ENCODE measurements at places on chromosomes 13 and 19. TPM values are rescaled to one million over a fixed set of nuclear protein-coding genes. Genes with fewer than 3 reads are reported as not detected.
A peak's percentile ranks its signal among the peaks of the same experiment; 100 is the strongest.

Gene VSTM1
- not detected for total RNA-seq

Gene LAIR1
- 1.5 TPM for total RNA-seq

Gene SLC25A42
- total RNA-seq: 2.5 TPM

Gene ZNF541
- total RNA-seq: 0.08 TPM

Gene SYDE1
- total RNA-seq: 2.4 TPM

Gene ERICH4
- total RNA-seq: not detected

Gene LYPD5
- total RNA-seq: 18.0 TPM

Gene DAND5
- total RNA-seq: not detected

Gene DENND1C
- total RNA-seq: 1.3 TPM

Gene LILRA1
- 0.16 TPM for total RNA-seq

DNA sequence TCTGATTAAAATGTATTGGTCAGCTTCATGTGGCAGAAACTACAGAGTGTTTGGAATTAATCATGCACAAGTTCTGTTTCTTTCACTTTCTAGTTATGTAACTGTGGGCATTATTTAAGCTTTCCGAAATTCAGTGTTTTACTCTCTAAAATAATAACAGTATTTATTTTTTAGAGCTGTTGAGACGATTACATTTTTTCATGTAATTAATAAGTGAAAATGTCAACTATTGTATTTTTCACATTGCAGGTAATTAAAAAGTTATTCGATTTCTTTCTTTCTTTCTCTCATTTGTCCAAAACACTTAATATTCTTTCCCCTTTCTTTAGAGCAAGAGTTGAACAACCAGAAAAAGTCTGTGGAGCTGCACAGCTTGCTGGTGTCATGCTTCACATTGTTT is 559.4 kb upstream of the PCDH20 start:
- no peak for ATAC-seq

DNA sequence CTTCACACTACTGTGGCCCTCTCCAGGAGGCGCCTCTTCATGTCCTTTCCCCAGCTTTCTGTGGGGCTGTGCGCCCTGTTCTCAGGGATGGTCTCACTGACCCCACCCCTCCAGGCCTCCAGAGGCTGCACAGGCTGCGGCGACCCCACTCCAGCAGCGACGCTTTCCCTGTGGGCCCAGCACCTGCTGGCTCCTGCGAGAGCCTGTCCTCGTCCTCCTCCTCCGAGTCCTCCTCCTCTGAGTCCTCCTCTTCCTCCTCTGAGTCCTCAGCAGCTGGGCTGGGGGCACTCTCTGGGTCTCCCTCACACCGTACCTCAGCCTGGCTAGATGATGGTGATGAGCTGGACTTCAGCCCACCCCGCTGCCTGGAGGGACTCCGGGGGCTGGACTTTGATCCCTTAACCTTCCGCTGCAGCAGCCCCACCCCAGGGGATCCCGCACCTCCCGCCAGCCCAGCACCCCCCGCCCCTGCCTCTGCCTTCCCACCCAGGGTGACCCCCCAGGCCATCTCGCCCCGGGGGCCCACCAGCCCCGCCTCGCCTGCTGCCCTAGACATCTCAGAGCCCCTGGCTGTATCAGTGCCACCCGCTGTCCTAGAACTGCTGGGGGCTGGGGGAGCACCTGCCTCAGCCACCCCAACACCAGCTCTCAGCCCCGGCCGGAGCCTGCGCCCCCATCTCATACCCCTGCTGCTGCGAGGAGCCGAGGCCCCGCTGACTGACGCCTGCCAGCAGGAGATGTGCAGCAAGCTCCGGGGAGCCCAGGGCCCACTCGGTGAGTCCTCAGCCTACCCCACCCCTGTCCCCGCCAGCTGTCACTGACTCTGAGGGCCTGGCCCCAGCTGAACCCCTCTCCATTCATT is 11.2 kb downstream of the ARHGAP33 start:
- no peak for ATAC-seq

DNA sequence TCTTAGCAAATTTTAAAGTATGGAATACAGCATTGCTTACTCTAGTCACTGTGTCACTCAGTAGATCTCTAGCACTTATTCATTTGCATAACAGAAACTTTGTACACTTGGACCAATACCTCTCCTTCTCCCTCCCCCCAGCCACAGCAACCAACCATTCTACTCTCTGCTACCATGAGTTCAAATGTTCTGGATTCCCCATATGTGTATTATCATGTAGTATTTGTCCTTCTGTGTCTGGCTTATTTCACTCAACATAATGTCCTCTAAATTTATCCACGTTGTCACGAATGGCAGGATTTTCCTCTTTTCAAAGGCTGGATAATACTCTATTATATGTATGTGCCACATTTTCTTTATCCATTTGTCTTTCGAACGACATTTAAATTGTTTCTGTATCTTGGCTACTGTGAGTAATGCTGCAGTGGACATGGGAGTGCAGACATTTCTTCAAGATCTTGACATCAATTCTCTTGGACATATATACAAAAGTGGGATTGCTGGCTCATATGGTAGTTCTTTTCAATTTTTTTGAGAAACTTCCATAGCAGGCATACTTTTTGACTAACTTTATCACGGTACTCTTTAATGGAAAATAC is 184.5 kb upstream of the SOX21 start:
- ATAC-seq: no peak

DNA sequence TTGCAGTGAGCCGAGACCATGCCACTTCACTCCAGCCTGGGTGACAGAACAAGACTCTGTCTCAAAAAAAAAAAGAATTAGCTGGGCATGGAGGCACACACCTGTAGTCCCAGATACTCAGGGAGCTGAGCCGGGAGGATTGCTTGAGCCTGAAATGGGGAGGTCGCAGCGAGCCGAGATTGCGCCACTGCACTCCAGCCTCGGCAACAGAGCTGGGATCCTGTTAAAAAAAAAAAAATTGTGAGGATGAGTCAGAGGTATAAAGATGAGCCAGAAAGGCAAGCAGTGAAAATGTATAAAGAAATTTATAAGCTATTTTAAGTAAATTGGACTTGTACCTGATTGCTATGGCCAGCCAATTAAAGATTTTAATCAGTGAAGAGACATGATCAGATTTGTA is 21.1 kb downstream of the KBTBD6 start:
- ATAC-seq: peak; percentile 23

- peak; percentile 83 for ATAC-seq
These were observed 91.4 kb upstream of the CACNA1A start for GRCh38 chr19:13597640-13598039.

GRCh38 chr19:47994209-47994802 is at the start of gene ELSPBP1:
ELSPBP1 (plus strand) TSS chr19:47994632; CDS start chr19:48008668, 14,036 bp downstream.
- ATAC-seq: no peak

GRCh38 chr13:38204556-38204955 is 145.1 kb upstream of the UFM1 start:
- no peak for ATAC-seq

GRCh38 chr13:25095851-25096453 is at the start of gene PABPC3:
PABPC3 (plus strand) TSS chr13:25096136; CDS start chr13:25096199, 63 bp downstream.
- ATAC-seq: no peak

DNA sequence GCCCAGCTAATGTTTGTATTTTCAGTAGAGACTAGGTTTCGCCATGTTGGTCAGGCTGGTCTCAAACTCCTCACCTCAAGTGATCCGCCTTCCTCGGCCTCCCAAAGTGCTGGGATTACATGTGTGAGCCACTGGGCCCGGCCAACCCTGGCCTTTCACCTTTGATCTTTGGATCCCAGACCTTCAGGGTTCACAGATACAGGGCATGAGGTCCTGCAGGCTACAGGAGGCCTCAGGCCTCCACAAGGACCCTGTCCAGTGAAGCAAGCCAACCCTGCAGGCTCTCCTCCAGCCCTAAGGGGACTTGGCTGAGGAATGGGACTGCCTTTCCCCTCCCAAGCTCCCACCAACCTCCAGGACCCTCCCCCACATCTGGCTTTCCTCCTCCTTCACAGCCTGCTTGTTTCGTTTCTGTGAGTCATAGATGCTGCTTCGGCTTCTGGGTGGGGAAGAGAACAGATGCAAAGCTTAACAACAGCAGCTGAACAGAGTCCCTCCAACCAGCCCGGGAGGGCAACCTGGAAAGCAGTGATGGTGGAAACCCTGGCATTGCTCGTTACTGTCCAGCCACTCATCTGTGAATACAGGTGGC is 11.8 kb downstream of the ARHGEF18 start:
- no peak for ATAC-seq

DNA sequence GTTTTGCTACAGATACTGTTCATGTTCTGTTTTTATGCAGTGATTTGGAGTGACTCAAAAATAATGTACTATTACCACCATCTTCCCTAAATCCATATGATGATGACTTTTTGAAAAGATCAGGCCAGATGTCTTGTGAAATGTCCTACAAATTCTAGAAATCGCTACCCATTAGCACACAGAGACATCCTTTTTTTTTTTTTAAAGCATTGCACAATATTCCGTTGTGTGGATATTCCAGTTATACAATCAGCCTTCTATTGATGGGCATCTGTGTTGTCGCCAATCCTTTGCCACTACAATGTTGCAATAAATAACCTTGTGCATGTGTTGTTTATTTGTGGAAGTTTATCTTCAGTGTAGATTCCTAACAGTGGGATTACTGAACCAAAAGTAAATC is 24.5 kb downstream of the ZDHHC20 start:
- peak; percentile 58 for ATAC-seq

DNA sequence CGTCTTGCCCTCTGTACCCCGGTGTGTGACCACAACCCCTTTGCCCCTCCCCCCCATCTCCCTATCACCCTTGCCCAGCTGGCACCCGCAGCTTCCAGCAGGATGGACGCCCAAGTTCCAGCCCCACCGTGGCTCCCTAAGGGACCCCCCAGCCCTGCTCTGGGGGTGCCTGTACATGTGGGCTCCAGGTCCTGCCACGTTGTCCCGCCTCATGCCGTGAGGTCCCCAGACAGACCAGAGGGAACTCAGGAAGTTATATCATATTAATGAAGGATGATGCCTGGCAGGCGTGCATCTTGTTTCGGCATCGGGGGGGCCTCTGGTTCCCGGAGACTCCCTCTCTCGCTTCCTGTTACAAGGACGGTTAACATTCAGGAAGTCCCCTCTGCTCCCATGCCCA is 1.6 kb upstream of the PTGIR start:
- ATAC-seq: no peak

GRCh38 chr13:33543631-33544265 is 258.2 kb upstream of the STARD13 start:
- no peak for ATAC-seq

- no peak for ATAC-seq
These were observed 3.1 kb downstream of the SMG9 start for GRCh38 chr19:43751466-43752220.

DNA sequence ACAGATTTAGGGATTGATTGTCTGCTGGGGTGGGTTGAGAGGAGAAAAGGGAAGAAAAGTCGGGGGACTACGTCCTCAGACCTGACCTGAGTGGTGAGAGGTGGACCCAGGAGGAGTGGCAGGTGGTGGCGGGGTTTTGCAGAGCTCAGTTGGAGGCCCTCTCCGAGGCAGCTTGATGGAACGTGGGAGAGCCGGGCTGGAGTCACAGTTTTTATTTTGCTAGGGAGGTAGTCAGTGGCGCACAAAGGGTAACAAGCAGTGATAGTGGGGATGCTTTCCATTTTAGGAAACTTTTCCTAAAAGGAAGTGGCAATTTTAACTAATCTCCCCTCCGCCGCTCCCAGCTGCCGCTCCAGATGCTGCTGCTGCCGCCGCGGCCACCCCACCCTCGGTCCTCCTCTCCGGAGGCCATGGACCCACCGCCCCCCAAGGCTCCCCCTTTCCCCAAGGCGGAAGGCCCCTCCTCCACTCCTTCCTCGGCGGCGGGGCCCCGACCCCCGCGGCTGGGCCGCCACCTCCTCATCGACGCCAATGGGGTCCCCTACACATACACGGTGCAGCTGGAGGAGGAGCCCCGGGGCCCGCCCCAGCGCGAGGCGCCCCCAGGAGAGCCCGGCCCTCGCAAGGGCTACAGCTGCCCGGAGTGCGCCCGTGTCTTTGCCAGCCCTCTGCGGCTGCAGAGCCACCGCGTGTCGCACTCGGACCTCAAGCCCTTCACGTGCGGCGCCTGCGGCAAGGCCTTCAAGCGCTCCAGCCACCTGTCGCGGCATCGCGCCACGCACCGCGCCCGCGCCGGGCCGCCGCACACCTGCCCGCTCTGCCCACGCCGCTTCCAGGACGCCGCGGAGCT is 1.1 kb upstream of the ZNF581 start:
- peak; percentile 20 for ATAC-seq

- no peak for ATAC-seq
These were observed 1.1 kb downstream of the ZNF792 start for GRCh38 chr19:34962687-34963572.

GRCh38 chr19:55598034-55598433 is 1.3 kb downstream of the FIZ1 start:
- ATAC-seq: no peak

DNA sequence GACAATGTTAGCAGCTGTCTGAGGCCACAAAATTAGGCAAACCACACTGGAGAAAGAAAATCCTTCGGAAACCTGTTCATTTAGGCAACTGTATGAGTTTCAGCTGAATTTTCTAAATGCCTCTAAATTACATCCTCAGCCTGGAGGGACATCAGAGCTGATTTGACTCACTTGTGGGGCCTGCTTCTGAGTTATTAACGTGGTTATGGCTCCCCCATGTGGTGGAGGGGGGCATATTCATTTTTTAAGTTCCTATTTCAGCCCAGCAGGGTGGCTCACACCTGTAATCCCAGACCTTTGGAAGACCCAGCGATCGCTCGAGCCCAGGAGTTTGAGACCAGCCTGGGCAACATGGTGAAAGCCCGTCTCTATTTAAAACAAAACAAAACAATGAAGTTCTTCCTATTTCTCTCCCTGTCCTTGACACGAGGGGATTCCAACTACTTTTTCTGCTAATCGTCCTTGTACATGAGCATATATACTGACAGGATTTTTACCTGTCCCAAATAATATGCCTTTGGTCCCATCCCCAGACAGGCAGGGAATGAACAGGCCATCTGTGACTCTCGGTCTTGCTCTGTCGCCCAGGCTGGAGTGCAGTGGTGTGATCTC is 31.5 kb upstream of the HIF3A start:
- ATAC-seq: peak; percentile 81

DNA sequence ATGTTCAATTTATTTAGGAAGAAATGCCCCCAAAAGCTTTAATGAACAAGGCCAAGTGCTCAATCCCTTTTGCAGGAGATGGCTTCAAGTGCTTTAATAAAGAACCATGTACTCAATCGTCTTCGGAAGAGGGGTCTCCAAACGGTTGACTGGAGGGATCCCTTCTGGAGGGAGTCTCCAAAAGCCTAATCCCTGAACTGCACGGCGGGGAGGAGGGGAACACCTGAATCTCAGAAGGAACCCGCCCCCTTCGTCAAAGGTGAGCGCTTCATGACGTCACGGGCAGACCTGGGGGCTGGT is 505 bp downstream of the PAF1 start:
- peak; percentile 50 for ATAC-seq

Measured in esophagus mucosa (tissue), 1 donor.